ENCODE measurements at places on chromosomes 1 and 21. TPM values are rescaled to one million over a fixed set of nuclear protein-coding genes. Genes with fewer than 3 reads are reported as not detected.

- H3K36me3 ChIP-seq: no peaks in the 10 kb centered on the region
- no peaks in the 10 kb centered on the region for H3K27me3 ChIP-seq
- DNase-seq: peak; percentile 27
Observed at GRCh38 chr1:218459450-218459849, 114.3 kb downstream of the TGFB2 start.

- H3K4me1 ChIP-seq: peaks cover 10% of the 10 kb centered on the region
- DNase-seq: no peak
- no peaks in the 10 kb centered on the region for H3K27me3 ChIP-seq
- no peak overlapping the region for H3K4me3 ChIP-seq
Observed at GRCh38 chr1:29201595-29202051, 19.9 kb upstream of the SRSF4 start.

DNA sequence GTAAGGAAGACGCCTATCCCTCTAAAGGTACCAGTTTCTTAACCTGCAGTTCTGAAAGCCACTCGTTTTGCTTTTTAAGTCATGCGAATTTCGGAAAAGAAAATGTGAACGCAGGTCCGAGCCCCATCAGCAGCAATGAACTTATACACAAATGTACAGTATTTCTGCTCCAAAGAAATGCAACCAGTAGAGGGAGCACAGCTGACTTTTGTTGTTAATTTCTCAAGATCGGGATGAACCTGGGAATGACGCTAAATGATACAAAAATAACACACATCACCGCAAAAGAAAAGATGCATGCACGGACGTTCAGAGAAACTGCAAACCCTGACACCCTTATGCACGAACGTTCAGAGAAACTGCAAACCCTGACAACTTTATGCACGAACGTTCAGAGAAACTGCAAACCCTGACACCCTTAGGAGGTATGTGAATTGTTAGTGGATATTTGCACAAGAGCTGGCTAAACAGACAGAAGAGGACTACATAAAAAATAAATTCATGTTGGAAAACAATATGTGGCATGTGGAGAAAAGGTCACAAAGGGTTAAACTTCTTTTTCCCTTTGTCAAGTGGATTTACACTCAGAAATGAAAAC lies 3.5 kb upstream of the TIAM1 start:
- peaks cover 61% of the 10 kb centered on the region for H3K27me3 ChIP-seq
- H3K36me3 ChIP-seq: no peaks in the 10 kb centered on the region
- H3K27ac ChIP-seq: no peak overlapping the region
- no peak overlapping the region for H3K4me3 ChIP-seq
- H3K4me1 ChIP-seq: peaks cover 7% of the 10 kb centered on the region

- no peaks in the 10 kb centered on the region for H3K27me3 ChIP-seq
- H3K36me3 ChIP-seq: no peaks in the 10 kb centered on the region
Observed at GRCh38 chr1:61231795-61232194, 149.4 kb downstream of the NFIA start.

GRCh38 chr1:34143975-34144374 lies 21.1 kb downstream of the CSMD2 start:
- no peak for DNase-seq
- H3K36me3 ChIP-seq: no peaks in the 10 kb centered on the region
- no peak overlapping the region for H3K27ac ChIP-seq
- H3K4me1 ChIP-seq: no peaks in the 10 kb centered on the region
- peaks cover 68% of the 10 kb centered on the region for H3K27me3 ChIP-seq

DNA sequence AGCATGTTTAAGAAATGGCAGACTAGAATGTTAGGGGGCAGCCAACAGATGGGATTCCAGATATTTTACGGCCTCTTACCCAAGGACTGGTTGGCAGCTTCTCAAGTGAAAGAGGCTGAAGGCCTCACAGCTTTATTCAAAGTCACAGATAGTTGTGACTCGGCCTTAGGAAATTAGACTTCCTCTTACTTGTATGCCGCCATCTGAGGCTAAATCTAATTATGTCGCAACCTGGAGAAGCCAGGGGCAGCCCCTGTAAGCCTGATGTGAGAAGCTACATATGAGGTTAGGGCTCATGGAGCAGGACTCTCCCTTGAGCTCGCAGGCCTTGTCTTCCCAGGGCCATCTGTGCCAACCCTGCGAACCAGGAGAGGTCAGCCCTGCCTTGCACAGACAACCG lies 352.5 kb downstream of the HHAT start:
- H3K4me1 ChIP-seq: no peaks in the 10 kb centered on the region
- no peak overlapping the region for H3K4me3 ChIP-seq
- H3K27ac ChIP-seq: no peak overlapping the region
- no peak for DNase-seq

DNA sequence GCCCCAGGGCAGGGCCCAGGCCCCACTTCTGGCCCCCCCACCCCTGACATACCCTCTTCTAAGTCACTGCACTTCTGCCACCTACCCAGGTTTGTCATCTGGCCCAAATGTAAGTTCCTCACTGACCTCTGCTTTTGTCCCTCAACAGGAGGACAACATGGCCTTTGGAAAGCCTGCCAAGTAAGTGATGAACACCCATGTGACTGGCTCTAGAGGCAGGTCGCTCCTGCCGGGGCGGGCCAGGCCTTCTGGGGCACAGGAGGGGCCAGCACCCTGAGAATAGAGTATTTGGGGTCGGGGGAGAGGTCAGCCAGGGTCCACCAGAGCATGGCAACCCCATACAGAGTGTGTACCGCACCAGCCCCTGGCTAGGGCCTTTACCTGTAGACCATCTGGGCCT lies 9.9 kb upstream of the SYTL1 start:
- peaks cover 43% of the 10 kb centered on the region for H3K4me1 ChIP-seq
- peak overlapping the region; percentile 68 for H3K27ac ChIP-seq
- no peaks in the 10 kb centered on the region for H3K27me3 ChIP-seq
- peaks cover 61% of the 10 kb centered on the region for H3K36me3 ChIP-seq
- no peak for DNase-seq

The KIF21B gene
- 0.47 TPM for total RNA-seq

The GJB3 gene
- total RNA-seq: not detected

All from left ventricle myocardium inferior (tissue), 1 donor.